Aorta (tissue), 5 donors: ENCODE measurements at places on chromosomes 16 and 17. TPM values are rescaled to one million over a fixed set of nuclear protein-coding genes. Genes with fewer than 3 reads are reported as not detected.
A peak's percentile ranks its signal among the peaks of the same experiment; 100 is the strongest.

- no peaks in the 10 kb centered on the region for H3K27me3 ChIP-seq
- no peak overlapping the region for H3K27ac ChIP-seq
- H3K4me1 ChIP-seq = no peaks in the 10 kb centered on the region
- H3K36me3 ChIP-seq = no peaks in the 10 kb centered on the region
These were observed 13.7 kb downstream of the ZNF213 start for GRCh38 chr16:3148256-3149192.

GRCh38 chr16:11576427-11577289 is 10.1 kb downstream of the LITAF start:
- DNase-seq = peak; percentile 37
- no peaks in the 10 kb centered on the region for H3K27me3 ChIP-seq
- no peaks in the 10 kb centered on the region for H3K4me1 ChIP-seq
- no peak overlapping the region for H3K27ac ChIP-seq
- H3K36me3 ChIP-seq = no peaks in the 10 kb centered on the region
- no peak overlapping the region for H3K4me3 ChIP-seq

DNA sequence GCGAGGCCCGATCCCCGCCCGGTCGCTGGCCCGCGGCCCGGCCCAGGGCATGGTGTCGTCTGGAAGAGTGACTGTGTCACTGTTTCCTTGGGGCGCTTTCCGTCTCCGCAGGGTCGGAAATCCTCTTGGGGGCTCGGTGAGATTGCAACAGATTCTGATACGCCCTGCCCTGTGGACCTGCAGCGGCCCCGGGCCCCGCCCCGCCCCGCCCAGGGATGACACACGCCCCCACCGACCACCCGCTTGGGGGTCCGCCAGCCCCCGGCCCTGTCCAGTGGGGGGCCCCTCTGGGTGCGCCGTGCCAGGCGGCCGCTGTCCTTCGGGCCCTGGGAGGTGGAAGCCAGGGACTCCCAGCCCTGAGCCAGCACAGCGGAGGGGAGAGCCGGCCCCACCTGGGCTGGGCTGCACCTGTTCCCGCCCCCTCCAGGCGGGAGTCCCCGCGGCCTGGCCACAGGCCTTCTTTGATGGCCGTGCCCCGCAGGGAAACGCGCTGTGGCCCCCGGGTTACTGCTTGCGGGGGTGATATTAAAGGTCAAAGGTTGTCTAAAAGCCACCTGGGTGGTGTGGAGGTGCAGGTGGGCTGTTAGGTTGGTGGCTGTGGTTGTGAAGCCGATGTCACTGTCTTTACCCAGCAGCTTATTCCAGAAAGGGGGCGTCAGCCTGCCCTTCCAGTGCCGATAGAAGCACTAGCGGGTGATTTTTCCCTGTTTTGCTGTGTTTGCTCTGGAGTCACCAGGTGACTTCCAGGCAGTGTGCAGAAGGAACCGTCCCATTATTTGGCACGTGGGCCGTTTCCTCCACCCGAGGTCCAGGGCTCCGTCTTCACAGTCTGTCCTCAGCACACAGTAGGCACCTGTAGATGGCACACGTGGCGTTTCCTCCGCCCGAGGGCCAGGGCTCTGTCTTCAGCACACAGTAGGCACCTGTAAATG is 752 bp downstream of the TBC1D24 start:
- peak overlapping the region; percentile 69 for H3K4me3 ChIP-seq
- DNase-seq = no peak
- no peaks in the 10 kb centered on the region for H3K4me1 ChIP-seq
- H3K36me3 ChIP-seq = no peaks in the 10 kb centered on the region
- H3K27ac ChIP-seq = no peak overlapping the region

Gene HOXB5
- 5.9 TPM for total RNA-seq

Gene FBXW10
- 0.12 TPM for total RNA-seq

DNA sequence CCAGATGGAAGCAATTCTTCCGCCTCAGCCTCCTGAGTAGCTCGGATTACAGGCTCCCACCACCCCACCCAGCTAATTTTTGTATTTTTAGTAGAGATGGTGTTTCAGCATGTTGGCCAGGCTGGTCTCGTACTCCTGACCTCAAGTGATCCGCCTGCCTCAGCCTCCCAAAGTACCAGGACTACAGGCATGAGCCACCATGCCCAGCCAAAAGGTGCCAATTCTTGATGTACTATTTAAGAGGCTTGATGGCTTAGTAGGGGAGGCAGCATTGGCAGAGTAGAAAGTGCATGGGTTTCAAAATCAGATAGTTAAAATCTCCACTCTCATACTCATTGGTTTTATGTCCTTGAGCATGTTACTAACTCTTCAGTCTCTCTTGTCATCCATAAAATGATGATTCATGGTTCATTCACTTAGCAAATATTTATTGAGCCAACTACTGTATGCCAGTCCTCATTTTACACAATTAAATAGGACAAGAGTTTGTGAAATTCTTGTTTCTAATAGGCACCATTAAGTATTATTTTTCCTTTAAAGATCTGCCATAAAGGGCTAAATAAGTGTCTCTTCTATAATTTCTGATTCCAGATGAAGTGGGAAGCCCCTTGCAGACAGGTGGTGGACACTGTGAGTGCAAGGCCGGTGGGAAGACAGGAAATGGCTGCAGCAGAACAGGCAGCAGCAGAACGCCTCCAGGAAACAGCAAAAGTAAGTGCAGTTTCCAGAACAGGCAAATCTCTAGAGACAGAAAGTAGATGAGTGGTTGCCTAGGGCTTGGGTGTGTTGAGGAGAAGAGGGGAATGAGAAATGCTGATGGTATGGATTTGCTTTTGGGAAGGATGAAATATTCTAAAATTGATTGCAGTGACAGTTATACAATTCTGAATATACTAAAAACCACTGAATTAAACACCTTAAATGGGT is 8.2 kb upstream of the RPL27 start:
- no peak overlapping the region for H3K4me3 ChIP-seq
- H3K27ac ChIP-seq = no peak overlapping the region
- H3K36me3 ChIP-seq = peaks cover 11% of the 10 kb centered on the region
- H3K4me1 ChIP-seq = no peaks in the 10 kb centered on the region
- DNase-seq = no peak

- H3K4me3 ChIP-seq = no peak overlapping the region
- no peak for DNase-seq
- no peaks in the 10 kb centered on the region for H3K27me3 ChIP-seq
These were observed 4.7 kb upstream of the CHD3 start for GRCh38 chr17:7883781-7884386.

Gene DUS1L
- total RNA-seq = 61.1 TPM

Gene SPHK1
- total RNA-seq = 24.5 TPM

DNA sequence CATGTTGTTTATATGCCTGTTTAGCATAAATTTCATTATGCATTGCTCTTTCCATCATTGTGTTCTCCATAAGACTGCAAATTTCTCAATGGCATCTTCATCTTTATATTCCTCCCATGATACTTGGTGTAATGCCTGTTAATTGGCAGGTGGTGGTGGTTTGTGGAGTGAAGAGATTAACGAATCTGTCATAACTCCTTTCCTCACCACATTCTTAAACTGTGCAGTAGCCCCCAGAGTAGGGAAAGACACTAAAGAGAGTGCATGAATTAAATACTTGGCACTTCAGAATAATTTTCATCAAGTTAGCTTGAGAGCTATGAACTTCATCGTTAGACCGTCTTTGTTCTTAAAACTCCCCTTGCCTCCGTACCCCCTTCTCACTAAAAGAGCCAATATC is 329.7 kb downstream of the HS3ST3B1 start:
- H3K4me3 ChIP-seq = no peak overlapping the region
- H3K36me3 ChIP-seq = no peaks in the 10 kb centered on the region
- no peaks in the 10 kb centered on the region for H3K27me3 ChIP-seq

GRCh38 chr17:81509972-81510784 is 2.4 kb downstream of the ACTG1 start:
- no peaks in the 10 kb centered on the region for H3K36me3 ChIP-seq
- DNase-seq = no peak
- H3K27me3 ChIP-seq = no peaks in the 10 kb centered on the region

DNA sequence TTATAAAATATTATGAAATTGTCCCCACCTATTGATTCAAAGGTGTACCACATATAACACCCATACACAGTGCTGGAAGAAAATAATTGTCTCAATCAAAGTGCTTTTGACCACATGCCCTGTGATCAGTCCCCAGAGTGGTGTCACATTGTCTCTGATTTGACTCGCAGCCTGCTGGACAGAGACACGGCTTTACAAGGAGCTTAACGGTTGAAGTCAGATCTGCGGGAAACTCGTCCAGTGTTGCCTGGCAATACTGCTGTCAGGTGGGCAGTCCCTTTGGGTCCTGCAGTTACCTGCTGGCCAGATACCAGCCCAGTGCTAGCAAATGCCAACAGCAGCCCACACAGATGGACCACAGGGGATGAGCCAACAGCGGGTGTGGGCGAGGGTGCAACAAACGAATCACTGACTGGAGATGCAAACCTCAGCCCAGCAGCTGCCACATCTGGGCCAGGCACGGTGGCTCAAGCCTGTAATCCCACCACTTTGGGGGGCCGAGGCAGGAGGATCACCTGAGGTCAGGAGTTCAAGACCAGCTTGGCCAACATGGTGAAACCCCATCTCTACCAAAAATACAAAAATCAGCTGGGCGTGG is 26.2 kb upstream of the SSTR2 start:
- no peaks in the 10 kb centered on the region for H3K4me1 ChIP-seq
- H3K36me3 ChIP-seq = no peaks in the 10 kb centered on the region
- no peak for DNase-seq
- no peaks in the 10 kb centered on the region for H3K27me3 ChIP-seq
- H3K27ac ChIP-seq = no peak overlapping the region
- no peak overlapping the region for H3K4me3 ChIP-seq

- no peaks in the 10 kb centered on the region for H3K27me3 ChIP-seq
- no peak for DNase-seq
- H3K36me3 ChIP-seq = no peaks in the 10 kb centered on the region
- no peak overlapping the region for H3K4me3 ChIP-seq
- H3K27ac ChIP-seq = no peak overlapping the region
These were observed 198.8 kb upstream of the CIBAR2 start for GRCh38 chr16:85310868-85311585.

DNA sequence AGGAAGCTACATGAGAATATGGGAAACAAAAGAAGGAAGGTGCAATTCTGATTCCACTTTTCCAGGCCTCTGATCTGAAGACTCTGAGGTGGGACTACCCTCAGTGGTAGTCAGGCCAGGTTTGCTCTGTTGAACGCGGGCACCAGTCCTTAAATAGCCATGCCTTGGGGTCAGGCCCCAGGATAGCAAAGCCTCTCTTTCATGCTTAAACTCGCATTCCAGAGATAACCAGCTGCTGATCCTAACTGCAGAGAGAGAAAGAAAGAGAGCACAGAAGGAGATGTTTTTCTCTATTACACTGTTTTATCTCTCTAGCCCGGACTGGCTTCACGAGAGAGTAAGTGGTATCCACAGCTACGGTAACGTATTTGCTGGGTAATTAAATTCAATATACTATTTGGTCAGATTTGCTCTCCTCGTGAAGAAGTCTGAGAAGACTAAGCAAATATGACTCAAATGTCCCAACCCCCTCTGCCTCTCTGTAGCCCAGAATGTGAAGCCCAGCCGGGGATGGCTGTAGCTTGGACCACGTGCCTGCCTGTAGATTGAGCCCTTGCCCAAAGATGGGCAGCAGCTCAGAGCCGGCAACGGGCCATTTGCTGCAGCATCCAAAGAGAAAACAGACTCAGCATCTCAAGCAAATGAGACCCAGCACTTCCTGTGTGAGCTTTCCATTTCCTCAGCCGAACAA is 122.2 kb downstream of the SMG6 start:
- peak overlapping the region; percentile 78 for H3K27ac ChIP-seq
- peaks cover 3% of the 10 kb centered on the region for H3K4me1 ChIP-seq
- H3K4me3 ChIP-seq = no peak overlapping the region
- no peaks in the 10 kb centered on the region for H3K36me3 ChIP-seq
- no peaks in the 10 kb centered on the region for H3K27me3 ChIP-seq

DNA sequence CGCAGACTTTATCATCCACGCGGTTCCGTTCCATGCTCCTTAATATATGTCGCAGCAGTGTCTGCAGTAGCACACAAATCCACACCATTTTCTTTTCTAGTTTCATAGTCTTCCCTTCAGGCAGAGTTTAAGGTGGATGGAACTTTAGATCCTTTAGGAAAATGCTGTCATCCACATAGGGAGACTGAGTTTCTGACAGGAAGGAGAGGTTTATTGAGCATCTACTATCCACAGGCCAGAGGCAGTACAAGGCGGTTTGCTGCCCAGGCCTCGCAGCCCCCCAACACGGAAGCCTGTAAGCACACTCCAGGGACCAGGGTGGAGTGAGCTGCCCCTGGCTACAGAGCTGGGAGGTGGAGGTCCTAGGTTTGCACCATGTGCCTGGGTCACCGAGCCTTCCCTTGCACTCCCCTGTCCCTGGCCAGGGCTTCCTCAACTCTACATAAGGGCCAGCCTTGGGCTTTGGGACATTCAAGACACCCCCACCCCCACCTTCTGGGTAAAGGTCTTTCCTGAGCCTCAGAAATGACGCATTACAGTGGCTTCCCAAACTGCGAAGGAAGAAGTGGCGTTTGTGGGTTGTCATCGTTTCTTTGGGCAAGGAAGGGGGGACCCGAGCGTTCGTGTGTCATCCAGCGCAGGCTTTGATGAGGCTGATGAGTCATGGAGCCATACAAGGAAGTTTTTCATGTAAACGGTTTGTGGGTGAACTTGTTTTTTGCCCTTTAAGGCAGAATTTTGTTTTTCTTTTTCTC is 146.5 kb upstream of the PLCG2 start:
- no peaks in the 10 kb centered on the region for H3K4me1 ChIP-seq
- no peaks in the 10 kb centered on the region for H3K36me3 ChIP-seq
- H3K4me3 ChIP-seq = no peak overlapping the region
- H3K27me3 ChIP-seq = no peaks in the 10 kb centered on the region
- DNase-seq = no peak
